ENCODE measurements at places on chromosomes 6 and 20.

- no peak overlapping the region for H3K4me3 ChIP-seq
- H3K4me1 ChIP-seq: peaks cover 4% of the 10 kb centered on the region
- no peaks in the 10 kb centered on the region for H3K36me3 ChIP-seq
Observed at GRCh38 chr6:15804164-15805154, 141.6 kb upstream of the DTNBP1 start.

GRCh38 chr20:47355489-47356219 is 845 bp downstream of the ZMYND8 start:
- no peaks in the 10 kb centered on the region for H3K36me3 ChIP-seq
- DNase-seq: no peak
- no peak overlapping the region for H3K27ac ChIP-seq

GRCh38 chr6:15715060-15715459 is 52.2 kb upstream of the DTNBP1 start:
- peaks cover 4% of the 10 kb centered on the region for H3K36me3 ChIP-seq
- H3K4me3 ChIP-seq: no peak overlapping the region
- no peak for DNase-seq
- no peaks in the 10 kb centered on the region for H3K4me1 ChIP-seq
- no peak overlapping the region for H3K27ac ChIP-seq
- H3K27me3 ChIP-seq: no peaks in the 10 kb centered on the region

GRCh38 chr6:140627002-140627401 is 1252.6 kb upstream of the CITED2 start:
- no peak for DNase-seq
- no peak overlapping the region for H3K4me3 ChIP-seq
- no peaks in the 10 kb centered on the region for H3K4me1 ChIP-seq
- H3K27ac ChIP-seq: no peak overlapping the region
- no peaks in the 10 kb centered on the region for H3K27me3 ChIP-seq
- peaks cover 12% of the 10 kb centered on the region for H3K36me3 ChIP-seq

GRCh38 chr6:67160820-67161219 is 1453.8 kb upstream of the EYS start:
- peaks cover 8% of the 10 kb centered on the region for H3K36me3 ChIP-seq
- H3K27me3 ChIP-seq: no peaks in the 10 kb centered on the region
- DNase-seq: no peak
- H3K4me3 ChIP-seq: no peak overlapping the region
- H3K4me1 ChIP-seq: no peaks in the 10 kb centered on the region

GRCh38 chr20:3812975-3813847 is 7.1 kb upstream of the AP5S1 start:
- H3K4me3 ChIP-seq: no peak overlapping the region
- DNase-seq: no peak
- H3K4me1 ChIP-seq: peaks cover 3% of the 10 kb centered on the region
- H3K36me3 ChIP-seq: no peaks in the 10 kb centered on the region

GRCh38 chr6:1379788-1380147 is 9.6 kb upstream of the FOXF2 start:
- H3K36me3 ChIP-seq: no peaks in the 10 kb centered on the region
- H3K27me3 ChIP-seq: peaks cover 27% of the 10 kb centered on the region
- no peak for DNase-seq
- no peak overlapping the region for H3K27ac ChIP-seq
- H3K4me3 ChIP-seq: no peak overlapping the region

Data from endothelial cell (in vitro differentiated cells).